Left cardiac atrium (tissue), 4 donors: ENCODE measurements at places on chromosomes 7 and 10. TPM values are rescaled to one million over a fixed set of nuclear protein-coding genes. Genes with fewer than 3 reads are reported as not detected.

DNA sequence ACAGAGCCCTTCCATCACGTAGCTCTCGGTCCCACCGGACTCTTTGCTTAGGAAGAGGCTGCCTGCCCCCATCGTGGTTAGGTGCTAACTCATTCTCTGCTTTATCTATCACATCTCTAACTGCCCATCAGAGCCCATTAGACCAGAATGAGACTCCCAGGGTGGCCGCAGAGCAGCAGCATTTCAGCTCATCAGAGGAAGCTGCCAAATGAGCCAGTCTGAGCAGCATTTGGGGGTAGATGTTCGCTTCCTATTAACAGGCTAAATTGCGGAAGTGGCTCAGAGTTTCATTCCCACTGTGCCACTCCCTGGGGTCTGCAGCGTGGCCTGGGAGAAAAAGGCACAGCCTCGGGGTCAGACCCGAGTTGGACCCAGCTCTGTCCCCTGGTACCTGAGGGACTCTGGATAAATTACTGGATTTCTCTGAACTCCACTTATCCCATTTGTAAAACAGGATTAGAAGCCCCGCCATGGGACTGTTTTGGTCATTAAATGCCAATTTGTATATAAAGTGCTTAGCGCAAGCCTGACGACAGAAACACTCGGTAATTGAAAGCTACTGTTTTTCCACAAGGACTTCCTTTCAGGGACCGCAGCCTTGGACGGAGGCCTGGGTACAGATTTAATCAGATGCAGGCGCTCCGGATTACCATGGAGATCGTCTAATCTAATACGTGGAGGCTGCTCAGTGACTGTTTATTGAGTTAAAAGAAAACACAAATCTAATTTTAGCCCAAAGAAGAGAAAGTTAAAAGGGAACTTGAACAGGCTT, 73.8 kb upstream of the PRLHR start:
- DNase-seq: no peak

DNA sequence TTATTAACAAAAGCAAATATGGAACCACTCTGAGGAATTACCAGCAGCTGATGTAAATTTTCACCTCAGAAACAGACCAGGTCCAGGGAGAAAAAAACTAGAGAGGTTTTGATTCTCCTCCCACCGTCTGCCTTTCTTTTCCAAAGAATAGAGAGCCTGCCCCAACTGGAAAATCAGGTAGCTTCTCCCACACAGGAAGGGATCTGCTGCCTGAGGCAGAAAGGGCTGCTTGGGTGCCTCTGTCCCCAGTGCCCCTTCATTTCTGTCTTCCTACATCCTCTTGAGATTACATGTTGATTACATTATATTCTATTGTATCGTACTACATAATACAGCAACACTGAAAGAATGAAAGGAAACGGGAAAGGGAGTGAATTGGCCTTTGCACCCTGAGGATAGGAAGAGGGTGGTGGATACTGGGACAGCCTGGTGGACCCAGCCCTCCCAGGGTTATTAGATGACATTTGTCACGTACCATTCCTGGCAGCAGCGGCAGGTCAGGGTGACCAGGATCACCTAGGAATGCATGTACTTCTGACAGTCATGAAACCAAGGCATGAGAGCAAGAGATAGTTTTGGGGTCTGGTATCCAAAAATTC, 8.9 kb downstream of the ST8SIA6 start:
- DNase-seq: no peak

Gene BPGM
- total RNA-seq: 12.1 TPM

DNA sequence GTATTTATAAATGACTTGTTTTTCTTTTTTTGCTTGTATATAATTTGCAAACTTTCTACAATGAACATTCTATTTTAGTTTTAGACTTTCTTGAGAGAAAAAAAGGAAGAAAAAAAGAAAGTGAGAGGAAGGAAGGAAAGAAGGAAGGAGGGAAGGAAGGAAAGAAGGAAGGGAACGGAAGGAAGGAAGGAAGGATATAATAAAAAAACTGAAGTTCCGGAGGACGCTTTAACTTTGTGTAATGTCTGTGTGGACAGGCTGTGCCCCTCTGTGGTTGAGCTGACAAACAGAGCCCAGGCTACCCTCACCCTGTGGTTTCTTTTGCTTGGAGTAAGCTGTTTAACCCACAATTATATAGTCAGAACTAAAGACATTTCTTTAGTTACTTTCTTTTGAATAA, 108.7 kb downstream of the SEMA3D start:
- no peak for DNase-seq

- no peak for DNase-seq
Measured at GRCh38 chr7:16471933-16472332, 6.4 kb upstream of the SOSTDC1 start.

GRCh38 chr7:103686763-103687162, 240.8 kb upstream of the SLC26A5 start:
- DNase-seq: no peak

Gene AMPH
- 7.5 TPM for total RNA-seq

DNA sequence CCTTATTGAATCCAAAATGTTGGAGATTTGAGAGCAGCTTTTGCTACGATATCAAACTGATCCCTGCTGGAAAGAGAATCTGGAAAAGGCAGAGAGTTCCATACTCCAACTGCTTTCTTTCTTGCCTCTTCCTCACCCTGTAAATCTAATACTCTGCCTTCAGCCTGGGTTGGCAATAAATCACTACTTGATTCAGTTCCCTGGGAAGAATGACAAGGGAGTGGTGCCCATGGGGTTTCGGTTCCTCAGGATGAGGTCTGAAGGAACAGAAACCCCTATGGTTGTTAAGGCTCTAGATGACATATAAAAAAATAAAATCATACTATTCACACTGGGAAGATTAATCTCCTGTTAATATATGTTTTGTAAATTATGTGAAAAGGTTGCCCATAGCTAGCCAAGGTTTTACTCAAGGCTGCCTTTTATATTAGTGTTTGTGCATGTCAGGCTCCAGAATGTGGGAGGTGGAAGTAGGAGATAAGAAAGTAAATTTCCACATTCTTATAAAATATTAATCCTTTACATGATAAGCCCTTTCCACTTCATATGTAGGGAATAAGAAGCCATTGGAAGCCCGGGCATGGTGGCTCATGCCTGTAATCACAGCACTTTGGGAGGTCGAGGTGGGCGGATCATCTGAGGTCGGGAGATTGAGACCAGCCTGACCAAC, 106.2 kb upstream of the CACNA2D1 start:
- no peak for DNase-seq
